ENCODE measurements at places on chromosomes 16 and 17.

DNA sequence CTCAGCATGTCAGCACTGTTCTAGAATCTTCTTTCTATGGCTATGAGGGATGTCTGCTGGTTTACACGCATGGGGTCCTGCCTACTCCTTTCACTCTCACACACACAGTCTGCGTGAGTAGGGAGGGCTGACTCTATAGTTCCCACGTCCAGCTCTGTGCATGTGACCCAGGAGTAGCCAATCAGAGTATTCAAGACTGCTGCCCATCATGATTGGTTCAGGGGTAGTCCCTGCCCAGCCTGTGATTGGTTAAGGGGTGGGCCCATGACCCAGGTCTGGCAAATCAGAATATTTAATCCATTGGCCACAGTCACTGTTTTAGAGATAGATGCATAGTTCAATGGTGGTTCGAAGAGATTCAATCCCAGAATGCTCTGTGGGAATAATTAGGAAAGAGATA lies 151.3 kb upstream of the IRX3 start:
- no peak for ATAC-seq

GRCh38 chr17:50148226-50149090 lies 2.0 kb downstream of the PPP1R9B start:
- peak; percentile 1 for ATAC-seq

- ATAC-seq = no peak
Observed at GRCh38 chr17:79666111-79666510, 55.3 kb upstream of the RBFOX3 start.

DNA sequence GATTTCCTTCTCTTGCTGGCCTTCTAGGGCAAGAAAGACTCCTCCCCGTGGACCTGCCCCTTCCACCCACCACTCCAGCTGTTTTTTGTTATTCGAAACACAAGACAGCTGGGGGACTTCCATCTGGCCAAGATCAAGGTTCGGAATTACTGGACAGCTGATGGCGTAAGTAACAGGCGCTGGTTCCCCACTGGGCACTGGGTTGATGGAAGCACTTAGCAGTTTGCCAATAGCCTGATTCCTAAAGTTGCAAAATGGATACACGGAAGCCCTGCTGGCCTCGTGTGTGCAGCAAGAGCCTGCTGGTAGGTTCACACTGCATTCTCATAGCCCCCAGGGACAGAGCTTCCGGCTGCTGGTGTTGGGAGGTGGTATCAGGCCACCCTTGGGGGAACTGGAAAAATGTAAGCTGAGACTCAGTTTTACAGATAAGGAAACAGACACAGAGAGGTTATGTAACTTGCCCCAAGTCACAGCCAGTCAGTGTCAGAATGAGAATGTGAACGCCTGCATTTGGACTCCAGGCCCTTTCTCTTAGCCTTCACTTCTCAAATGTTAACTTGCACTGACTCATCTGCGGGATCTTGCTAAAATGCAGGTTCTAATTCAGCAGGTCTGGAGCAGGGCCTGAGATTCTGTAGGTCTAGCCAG lies 171.7 kb downstream of the KATNIP start:
- ATAC-seq = no peak

DNA sequence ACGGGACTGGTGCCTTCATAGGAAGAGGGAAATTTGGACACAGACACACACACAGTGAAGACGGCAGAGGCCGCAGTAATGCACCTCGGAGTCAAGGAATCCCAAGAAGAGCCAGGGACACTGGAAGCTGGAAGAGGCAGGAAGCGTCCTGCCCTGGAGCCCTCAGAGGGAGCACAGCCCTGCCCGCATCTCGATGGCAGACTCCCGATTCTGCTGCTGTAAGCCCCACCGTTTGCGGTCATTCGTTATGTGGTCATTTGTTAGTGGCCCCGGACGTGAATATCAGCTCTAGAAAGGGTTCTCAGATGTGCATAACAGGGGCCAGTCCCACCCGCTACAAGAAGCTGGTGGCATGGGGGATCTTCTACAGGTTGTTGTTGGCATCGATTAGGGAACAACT lies 316.6 kb downstream of the FOXL1 start:
- no peak for ATAC-seq

- ATAC-seq = no peak
Observed at GRCh38 chr16:9655051-9655450, 527.2 kb downstream of the GRIN2A start.

DNA sequence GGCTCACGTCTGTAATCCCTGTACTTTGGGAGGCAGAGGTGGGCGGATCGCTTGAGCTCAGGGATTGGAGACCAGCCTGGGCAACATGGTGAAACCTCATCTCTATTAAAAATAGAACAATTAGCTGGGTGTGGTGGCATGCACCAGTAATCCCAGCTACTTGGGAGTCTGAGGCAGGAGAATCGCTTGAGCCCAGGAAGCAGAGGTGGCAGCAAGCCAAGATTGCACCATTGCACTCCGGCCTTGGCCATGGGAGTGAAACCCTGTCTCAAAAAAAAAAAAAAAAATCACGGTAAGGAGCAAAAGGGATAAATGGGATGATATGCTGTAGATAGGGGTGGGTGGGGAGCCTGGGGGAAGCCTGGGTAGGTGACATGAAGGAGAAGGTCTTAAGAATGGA lies 20.4 kb upstream of the TMEM98 start:
- ATAC-seq = no peak

GRCh38 chr16:19882186-19882585 lies 2.5 kb downstream of the GPRC5B start:
- no peak for ATAC-seq

DNA sequence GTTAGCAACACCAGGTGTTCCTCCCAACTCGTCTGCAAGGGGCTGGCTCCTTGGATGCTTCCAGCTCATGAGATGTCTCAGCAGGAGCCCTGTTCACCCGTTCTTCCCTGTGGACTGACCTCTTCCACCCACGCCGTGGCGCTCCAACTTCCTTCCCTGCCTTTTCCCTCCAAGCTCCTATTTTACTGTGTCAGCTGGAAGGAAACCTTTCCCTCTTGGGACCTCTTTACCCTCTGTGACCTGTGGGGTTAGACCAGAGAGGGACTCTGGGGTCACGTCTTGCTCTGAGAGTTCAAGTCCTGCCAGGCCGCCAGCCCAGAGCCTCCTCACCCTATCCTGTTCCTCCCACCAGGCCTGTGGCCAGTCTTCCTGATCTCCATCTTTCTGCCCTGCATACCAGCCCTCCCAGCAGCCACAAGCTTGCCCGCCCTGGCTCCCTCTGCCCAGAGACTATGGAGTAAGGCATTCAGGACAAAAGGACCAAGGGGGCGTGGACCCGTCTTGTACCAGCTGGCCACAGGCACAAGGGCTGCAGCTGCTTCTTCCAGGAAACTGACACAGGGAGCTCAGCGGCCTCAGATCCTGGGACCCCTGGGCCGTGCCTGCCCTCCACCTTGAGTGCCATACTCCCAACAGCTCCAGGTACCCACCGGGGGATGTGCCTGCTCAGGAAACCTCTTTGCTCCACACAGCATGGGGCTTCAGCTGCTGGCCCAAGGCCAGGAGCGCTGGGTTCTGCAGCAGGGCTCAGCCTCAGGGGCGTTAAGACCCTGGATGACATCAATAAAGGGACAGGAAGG lies 3.0 kb downstream of the PAQR4 start:
- no peak for ATAC-seq

DNA sequence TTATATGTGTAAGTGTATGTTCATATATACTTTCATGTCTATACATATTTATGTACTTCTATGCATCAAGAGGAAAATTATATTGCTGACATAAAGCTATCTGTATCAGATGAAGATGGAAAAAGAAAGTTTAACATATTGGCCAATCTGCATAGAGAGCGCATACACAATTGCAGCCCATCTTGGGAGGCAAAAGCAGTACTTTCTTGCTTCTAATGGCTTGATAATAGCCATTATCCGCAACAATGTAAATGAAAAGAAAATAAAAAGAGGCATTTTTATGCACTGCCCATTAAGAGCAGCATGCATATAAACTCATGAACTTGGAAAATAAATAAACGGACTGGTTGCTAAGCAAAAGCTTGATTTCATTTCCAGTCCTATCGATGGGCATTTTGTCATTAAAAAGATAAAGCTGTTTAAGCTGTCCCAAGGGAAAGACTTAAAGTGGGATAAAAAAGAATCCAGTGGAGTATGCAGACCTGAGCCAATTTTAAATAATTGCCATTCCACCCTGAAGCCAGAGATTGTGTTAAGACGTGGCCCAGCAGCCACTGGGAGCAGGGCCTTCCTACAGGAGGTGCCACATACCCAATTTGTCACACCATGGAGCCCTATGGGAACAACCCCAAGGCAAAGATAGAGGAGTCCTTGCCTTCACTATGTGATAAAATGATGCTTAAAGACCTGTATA lies 183.6 kb upstream of the CDH11 start:
- ATAC-seq = peak; percentile 89

Measured in motor neuron (in vitro differentiated cells).